NCI-H510A (cell line): ENCODE measurements at places on chromosomes 2 and 18.
A peak's percentile ranks its signal among the peaks of the same experiment; 100 is the strongest.

DNA sequence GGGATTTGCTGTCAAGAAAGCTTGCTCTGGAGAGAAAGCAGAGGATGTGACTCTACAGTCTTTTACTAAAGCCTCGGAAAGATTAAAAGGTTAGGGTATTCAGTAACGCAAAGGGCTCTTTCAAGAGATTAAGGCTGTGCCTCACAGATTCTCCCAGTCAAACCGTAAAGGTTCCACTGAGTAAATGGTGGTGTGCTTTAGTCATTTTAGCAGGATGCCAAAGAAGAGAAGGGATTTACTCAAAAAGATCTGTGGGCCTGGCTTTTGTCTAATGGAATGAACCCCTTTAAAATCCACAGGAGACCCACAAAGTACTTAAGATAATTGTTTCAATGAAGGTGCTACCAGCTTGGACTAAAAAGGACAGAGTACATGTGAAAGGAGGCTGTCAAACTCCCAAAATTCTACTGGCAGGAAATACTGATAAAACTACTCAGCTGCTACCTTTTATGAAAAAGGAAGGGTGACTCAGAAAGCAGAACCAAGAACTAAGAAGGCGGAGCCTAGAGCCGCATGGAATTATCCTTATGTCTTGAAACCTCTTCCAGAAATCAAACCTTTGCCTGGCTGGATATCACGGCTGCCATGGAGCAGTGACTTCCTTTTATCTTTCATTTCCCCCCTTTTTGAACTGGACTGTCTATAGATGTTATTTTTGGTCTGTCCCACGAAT is 670.2 kb upstream of the ZEB2 start:
- no peak for DNase-seq

GRCh38 chr2:38653380-38653714 is 12.6 kb upstream of the GALM start:
- no peak for DNase-seq

DNA sequence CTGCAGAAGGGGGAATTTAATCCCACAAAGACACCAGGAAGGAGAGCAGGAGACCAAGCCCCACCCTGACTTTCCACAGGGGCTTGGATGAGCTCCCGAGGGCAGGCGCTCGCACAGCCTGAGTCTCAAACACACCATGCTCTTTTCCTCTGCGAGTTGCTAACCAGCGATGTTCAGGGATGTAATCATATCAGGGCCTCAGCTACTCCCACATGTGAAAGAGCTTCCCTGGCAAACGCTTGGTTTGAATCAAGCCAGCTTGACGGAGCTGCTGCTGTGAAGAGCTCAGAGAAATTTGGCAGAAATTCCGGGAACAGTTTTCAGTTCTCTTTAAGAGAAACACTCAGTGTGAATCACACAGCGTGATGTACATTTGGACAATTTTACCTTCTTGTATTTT is 385.8 kb downstream of the GALR1 start:
- DNase-seq, result no peak

DNA sequence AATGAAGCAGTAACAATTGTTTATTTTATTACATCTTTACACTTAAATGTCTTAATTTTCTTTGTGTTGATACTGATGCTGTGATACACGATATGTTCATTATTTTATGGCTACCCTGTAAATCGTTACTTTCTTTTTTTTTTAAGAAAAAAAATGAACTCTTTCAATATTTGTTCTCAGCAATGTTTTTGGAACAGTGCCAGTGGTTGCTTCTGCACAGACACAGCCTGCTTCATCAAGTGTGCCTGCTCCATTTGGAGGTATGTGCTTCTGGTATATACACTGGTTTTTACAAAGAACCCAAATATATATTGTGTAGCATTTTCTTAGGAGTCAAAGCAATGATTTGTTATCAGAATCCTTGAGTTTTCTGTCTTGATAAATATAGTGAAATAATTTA is 62.2 kb upstream of the SCYGR2 start:
- no peak for DNase-seq

DNA sequence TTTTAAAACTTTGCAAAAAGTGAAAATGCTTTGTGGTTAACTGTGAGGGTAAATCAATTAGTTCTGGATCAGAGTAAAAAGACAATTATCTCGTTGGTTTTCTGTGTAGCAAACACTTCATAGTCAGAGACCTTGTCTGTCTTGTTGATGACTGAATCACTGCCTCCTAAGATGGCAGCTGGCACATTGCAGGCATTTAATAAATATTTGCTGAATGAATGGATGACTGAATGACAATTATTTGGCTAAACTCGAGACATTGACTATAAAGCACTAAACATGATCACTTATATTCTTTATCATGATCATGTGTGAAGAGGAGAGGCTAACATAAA is 96.2 kb downstream of the MAIP1 start:
- DNase-seq, result no peak

GRCh38 chr18:34880403-34880802 is 160.8 kb upstream of the MAPRE2 start:
- DNase-seq, result no peak

GRCh38 chr18:6961331-6961730 is 156.3 kb downstream of the LAMA1 start:
- no peak for DNase-seq

DNA sequence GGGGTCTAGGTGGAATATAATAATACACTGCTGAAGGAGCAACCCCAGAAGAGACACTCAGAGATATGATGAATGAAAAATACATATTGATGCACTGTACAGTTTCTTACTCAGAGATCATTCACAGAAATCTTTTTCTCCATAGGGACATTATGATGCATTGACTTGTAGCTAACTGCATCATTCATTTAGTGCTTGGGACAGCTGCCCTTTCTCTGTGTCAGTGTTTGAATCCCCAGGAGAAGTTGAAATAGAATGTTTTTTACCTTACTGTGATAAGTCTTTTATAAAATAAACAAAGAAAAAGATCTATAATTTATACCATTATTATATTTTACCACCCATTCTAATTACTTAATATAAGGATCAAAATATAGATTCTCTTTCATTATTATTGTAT is 91.7 kb upstream of the DSEL start:
- DNase-seq, result no peak

DNA sequence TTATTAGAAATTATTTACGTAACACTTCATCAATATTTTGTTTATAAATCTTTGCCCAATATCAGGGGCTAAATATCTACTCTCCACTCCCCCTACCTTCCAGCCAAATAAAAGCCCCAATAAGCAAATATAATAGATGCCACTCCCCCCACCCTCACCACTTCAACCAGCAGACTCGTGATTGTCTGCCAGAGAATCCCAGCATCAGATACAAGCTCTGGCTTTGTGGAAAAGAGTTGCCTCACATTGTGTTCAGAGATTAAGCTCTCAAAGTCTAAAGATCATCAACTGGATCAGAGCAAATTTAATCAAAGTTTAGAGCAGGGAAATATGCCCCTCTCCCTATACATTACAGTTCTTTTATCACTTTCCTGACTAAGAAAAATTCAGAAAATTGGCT is 39.5 kb downstream of the AOX1 start:
- no peak for DNase-seq

DNA sequence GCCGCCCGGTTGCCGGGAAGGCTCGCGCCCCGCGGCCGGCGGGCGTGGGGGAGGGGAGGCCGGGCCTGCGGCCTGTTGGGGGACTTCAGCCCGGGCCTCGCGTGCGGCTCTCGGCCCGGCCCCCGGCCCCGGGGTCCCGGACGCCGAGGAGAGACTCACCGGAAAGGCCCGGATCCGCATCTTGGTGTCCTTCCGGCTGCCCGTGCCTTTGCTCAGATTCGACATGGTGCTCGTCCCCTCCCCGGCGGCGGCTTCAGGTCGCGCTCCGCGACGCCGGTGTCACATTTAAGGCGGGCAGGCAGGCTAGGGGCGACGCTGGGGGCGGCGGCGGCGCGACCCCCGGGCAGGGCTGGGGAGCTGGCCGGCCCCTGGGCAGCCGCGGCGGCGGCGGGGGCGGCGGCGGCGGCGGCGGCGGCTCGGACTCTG is 365 bp downstream of the CUL3 start:
- peak; percentile 7 for DNase-seq

- no peak for DNase-seq
Observed at GRCh38 chr2:40814616-40815015, 362.7 kb upstream of the SLC8A1 start.

DNA sequence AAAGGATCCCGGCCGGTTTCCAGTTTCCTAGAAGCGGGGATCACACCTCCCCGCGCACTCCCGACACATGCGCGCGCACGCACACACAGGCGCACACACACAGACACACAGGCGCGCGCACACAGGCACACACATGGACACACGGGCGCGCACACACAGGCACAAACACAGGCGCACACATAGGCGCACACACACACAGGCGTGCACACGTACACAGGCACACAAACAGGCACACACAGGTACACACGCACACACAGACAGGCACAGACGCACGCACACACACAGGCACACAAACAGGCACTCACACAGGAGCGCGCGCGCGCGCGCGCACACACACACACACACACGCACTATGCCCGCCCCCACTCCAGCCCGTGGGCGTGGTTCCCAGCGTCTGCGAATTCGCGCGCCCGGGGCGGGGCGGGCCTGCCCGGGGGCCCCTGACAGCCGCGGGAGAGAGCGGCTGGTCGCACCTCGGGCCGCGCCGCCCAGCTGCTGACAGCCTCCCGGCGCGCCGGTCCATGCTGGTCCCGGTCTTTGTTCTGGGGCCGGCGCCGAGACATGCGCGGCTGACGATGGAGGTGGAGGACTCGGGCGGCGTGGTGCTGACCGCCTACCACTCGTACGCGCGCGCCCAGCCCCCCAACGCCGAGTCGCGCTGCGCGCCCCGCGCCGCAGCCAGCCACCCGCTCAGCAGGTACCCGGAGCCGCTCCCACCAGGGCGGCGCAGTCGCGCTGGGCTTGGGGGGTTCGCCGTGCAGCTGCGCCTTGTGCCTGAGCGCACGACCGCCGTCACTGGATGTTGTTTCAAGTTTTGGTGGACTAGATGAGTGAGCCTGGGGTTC is at the start of gene ARHGAP28:
Gene ARHGAP28 (plus strand): TSS at position 470 of the 845 bp plus-strand sequence. CDS start 106 bp downstream, at position 576.
- peak; percentile 97 for DNase-seq

DNA sequence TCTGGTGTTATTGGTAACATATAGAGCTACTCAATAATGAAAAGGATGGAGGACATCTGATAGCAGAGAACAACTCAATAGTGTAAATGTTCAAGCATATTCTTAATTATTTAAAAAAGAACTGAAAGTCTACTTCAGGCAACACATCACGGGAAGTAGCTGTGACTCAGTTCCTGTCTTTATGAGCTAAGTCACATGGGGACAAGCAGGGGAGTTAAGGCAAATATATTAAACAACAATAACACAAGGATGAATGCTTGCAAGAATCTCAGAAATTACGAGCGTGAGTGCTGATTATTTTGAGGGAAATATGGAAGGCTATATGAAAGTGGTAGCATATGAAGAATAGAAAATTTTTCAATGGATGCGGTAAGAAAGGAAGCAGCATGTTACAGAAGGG is 4.0 kb upstream of the HNMT start:
- no peak for DNase-seq

DNA sequence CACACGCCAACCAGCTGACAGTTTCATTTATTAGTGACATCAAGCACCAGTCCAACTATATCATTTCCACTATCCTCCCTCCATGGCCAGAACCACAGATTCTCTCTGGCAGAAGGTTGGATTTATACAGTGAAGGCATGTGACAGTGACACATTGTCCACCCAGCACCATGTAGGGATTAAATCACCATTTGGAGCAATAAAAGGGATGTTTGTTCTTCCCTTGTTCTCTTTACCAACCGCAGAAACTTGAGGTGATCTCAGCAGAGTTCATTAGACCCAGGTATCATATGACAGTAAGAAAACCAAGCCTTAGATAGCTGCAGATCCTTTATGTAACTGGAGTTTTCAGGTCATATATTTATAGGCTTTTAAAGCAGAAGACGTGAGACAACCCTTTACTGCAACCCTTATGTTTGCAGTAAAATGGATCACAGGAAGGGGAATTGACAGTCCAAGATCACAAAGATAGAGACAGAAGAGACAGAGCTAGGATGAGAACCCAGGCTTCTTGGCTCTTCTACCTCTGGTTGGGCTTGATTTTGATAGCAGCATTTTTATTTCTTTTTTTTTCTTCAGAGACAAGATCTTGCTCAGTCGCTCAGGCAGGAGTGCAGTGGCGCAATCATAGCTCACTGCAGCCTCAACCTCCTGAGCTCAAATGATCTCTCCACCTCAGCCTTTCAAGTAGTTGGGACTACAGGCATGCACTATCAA is 80.1 kb downstream of the XDH start:
- no peak for DNase-seq

DNA sequence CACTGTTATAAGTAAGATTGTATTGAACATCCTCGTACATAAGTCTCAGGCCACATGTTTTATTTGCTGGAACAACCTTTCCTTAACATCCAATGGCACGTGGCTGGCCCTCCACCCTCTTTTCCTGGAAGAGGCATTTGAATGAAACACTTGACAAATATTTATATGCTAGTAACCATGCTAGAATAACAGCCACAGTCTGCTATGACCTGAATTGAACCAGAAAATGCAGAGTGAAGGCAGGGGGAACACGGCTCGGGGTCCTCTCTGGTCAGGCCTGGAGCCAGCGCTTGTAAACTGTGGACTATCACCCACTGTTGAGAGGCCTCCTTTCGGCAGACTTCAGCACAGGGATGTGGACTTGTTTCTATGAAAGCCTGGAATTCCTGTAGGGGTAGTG is 198.2 kb upstream of the COPS8 start:
- DNase-seq, result no peak

DNA sequence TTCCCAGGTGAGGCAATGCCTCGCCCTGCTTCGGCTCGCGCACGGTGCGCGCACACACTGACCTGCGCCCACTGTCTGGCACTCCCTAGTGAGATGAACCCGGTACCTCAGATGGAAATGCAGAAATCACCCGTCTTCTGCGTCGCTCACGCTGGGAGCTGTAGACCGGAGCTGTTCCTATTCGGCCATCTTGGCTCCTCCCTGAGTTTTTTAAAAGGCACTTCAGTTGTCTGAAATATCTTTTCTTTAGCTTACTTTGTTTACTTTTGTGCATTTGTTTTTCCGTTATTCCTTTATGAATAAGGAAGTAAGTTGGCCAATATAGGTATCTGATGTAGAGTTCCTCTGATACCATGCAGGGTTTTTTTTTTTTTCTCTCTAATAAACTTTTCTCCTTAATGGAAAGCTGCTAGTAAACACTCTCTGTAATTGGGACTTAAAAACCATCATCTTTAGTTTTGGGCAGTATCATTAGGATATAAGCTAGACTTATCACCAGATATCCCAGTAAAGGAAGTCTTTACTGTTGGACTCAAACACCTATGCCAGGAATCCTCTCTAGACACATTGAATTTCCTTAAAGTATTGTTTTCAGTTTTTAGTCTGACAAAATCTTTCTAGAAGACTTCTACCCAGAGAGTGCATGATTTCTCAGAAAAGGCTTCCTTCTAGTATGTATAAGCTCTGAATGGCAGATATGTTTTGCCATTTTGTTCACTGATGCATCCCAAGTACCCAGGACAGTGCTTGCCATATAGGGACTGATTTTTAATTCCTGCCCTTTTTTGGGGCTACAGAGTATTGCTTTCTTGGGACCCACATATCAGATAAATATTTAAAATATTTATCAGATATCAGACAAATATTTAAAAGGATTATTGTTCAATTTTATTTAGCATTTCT is 35.8 kb upstream of the DYSF start:
- DNase-seq, result peak; percentile 6
